ENCODE measurements at places on chromosomes 4 and X. TPM values are rescaled to one million over a fixed set of nuclear protein-coding genes. Genes with fewer than 3 reads are reported as not detected.

Gene PRR32
- not detected for polyA plus RNA-seq

Gene SLC10A4
- 0.22 TPM for polyA plus RNA-seq

Gene APOOL
- polyA plus RNA-seq = 23.8 TPM

DNA sequence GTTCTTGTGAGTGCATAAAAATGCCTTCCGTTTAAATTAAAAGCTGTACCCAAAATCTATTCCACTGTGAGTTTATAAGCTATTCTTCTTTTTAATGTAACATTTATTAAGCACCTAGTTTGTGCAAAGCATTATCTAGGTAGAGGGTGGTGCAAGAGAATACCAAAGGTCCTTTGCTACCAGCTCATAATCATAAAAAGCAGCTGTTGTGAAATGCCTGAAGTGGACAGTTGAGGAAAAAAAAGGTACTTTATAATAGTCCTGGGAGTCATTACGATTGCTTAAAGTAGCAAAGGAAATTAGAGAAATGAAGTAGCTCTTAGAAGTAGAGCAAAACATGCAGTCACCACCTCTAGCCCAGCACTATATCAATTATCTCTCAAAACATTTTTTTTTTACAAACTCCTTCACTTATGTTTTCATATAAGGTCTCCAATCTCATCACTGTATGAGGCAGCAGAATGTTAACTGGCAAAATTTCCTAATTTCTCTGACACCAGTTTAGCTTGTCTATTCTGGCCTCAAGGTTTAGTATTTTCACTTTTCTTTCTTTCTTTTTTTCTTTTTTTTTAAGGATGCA, 2.1 kb downstream of the MBNL3 start:
- DNase-seq = no peak

GRCh38 chr4:5338531-5338930, 287.3 kb downstream of the STK32B start:
- DNase-seq = no peak

- no peak for DNase-seq
Measured at GRCh38 chr4:140247237-140247636, 93.3 kb upstream of the MAML3 start.

GRCh38 chrX:13647709-13648212, 5.2 kb upstream of the TCEANC start:
- DNase-seq = no peak

Gene MAGEB1
- not detected for polyA plus RNA-seq

DNA sequence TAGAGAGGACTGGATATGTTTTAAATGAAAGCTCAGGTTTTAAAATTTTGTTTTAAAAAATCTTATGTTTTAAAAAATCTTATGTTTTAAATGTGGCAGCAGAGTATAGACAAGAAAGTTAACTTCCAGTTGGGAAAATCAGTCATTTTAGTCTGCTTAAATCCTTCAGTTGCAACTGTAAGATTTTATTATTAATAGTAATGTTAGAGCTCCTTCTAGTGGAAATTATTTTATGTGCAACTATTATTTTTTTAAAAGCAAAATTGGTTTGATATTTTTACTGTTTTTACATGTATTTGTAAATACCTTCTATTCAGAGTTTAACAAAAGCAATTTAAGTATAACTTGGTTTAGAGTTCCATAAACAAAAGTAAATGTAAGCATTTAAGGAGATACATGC, 8.5 kb upstream of the NUDT6 start:
- no peak for DNase-seq
